NCI-H460 (cell line): ENCODE measurements at places on chromosomes 13 and 19.

- DNase-seq, result peak; percentile 19
These were observed 53.0 kb upstream of the ZNF254 start for GRCh38 chr19:24033963-24034342.

DNA sequence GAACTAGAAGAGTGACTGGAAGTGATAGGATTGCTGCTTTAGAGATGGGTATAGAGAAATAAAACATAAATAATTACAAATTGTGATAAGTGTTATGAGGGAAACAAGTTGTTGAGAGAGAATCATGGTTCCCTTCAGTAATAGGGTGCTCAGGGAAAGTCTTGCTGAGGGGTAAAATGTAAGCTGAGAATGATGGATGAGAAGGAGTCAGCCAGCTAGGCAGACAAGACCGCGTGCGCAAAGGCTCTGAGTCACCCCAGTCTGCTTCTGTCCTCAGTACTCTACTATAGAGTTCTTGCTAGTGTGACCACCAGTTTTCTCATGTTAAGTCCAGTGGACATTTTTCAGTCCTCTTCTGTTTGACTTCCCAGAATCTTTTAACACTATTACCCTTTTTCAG lies 39.5 kb downstream of the PCCA start:
- DNase-seq, result no peak

- DNase-seq, result no peak
These were observed 336.3 kb downstream of the UQCRFS1 start for GRCh38 chr19:28876609-28877123.

- DNase-seq, result no peak
These were observed 11.0 kb upstream of the CASP14 start for GRCh38 chr19:15038294-15038693.

DNA sequence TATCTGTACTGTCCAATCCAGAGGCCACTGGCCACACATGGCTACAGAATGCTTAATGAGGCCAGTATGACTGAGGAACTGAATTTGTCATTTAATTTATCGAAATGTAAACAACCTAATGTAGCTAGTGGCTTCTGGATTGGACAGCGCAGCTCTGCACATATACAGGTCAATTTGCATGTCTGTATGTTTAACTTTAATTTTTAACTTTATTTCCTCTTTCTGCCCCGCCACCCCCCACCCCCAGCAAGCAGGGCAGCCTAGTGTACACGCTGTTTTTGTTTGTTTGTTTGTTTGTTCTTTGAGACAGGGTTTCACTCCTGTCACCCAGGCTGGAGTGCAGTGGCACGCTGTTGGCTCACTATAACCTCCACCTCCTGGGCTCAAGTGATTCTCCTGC lies 15.5 kb downstream of the ZSWIM9 start:
- DNase-seq, result no peak

DNA sequence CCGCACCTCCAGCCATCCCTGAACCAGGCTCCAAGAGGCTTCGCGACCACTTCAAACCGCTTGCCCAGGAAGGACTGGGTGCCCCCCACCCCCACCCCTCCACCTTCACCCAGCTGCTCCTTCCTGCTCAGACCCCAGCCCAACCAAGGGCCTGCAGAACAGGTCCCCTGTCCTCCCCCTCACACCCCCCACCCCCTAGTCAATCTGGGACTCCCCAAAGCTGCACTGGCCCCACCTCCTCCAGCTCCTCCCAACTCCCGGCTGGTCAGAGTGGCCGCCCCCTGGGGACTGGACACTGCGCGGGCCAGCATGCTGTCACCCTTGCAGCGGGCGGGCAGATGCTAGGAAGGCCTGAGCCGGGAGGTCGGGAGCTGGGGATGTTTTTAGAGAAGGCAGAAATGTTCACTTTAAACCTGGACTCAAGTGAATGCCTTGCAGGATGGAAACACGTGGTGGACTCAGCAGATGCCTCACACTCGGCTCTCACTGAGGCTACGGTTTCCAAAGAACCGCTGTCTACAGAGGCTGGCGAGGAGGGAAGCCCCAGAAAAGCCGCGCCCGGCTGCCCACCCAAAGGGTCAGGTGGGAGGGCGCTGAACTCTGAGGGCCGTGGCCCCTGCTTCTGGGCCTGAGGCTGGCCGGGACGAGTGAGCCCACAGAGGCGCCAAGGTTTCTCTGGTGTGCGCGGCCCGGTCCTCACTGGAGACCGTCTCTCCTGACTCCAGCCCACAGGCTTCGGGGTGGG lies 8.0 kb downstream of the RPL36 start:
- no peak for DNase-seq

- DNase-seq, result no peak
These were observed 95.9 kb upstream of the FREM2 start for GRCh38 chr13:38590796-38591507.

DNA sequence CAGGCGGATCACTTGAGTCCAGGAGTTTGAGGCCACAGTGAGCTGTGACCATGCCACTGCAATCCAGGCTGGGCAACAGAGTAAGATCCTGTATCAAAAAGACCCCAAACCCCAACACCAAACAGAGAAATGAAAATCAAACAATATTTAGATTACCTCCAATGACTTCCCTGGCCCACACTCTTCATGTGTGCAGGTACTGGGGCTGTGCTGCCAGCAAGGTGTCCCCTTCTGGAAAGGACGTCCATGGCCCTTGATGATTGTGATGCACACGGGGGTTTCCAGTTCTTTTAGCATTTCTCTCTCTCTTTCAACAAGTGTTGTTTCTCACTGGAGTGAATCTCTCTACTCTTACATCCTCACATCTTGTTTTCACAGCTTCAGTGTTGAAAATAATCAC lies 23.7 kb upstream of the LGALS14 start:
- DNase-seq, result no peak

- DNase-seq, result no peak
These were observed 112.8 kb downstream of the CRYL1 start for GRCh38 chr13:20412691-20413355.

GRCh38 chr13:55660851-55661250 lies 1479.9 kb upstream of the PRR20A start:
- DNase-seq, result no peak

GRCh38 chr13:68944272-68944671 lies 1163.4 kb upstream of the ATXN8OS start:
- no peak for DNase-seq

- DNase-seq, result no peak
These were observed 14.7 kb downstream of the SMARCA4 start for GRCh38 chr19:10975374-10976130.

GRCh38 chr19:53982001-53982451 lies 9.4 kb upstream of the CACNG6 start:
- no peak for DNase-seq

- no peak for DNase-seq
These were observed 65.8 kb downstream of the ZNF257 start for GRCh38 chr19:22118132-22118531.

GRCh38 chr13:91249370-91249769 lies 98.1 kb upstream of the MIR17HG start:
- DNase-seq, result no peak

- DNase-seq, result no peak
These were observed 24.2 kb downstream of the ACTN4 start for GRCh38 chr19:38671654-38672053.

GRCh38 chr19:55311797-55312196 lies 13.3 kb downstream of the TMEM150B start:
- no peak for DNase-seq

DNA sequence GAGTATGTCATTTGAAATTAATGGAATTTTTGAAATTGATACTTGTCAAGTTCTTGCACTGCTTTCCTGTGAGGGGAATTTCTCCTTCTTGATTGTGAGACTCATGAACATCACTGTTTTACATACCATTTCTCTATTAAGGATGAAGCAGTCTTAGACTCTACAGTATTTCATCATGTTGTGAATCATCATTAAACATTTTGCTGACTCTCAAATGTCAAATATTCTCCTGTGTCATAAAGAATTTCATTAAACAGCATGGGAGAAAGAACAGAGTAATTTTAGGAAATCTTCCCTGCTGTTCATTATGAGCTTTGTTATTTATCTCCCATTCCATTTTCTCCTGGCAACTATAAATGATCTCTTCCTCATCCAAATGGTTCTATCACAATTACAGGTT lies 729.0 kb downstream of the PCDH9 start:
- peak; percentile 13 for DNase-seq

GRCh38 chr13:99688776-99689175 lies 187.5 kb downstream of the TM9SF2 start:
- DNase-seq, result no peak

DNA sequence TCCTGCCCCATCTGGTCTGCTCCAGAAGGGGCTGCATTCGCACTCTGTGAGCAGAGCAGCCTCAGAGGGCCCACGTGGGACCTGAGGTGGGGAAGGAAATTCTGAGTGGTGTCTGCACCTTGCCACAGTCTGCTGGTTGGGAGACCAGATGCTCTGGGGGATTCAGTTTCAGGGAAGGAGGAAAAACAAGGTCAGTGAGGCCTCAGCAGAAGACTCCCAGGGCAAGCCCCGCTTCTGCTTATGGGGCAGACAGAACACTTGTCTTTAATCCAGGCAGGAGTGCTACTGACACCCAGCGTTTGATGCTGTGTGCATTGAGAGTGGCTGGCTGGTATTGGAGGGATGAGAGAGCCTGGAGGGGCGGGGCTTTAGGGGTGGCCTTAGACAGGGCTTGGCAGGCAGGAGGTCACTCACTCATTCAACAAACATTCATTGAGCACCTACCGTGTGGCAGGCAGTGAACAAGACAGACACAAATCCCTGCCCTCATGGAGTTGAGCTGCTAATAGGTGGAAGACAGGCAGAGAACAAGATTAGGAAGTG lies 4.9 kb upstream of the CLEC17A start:
- DNase-seq, result no peak

DNA sequence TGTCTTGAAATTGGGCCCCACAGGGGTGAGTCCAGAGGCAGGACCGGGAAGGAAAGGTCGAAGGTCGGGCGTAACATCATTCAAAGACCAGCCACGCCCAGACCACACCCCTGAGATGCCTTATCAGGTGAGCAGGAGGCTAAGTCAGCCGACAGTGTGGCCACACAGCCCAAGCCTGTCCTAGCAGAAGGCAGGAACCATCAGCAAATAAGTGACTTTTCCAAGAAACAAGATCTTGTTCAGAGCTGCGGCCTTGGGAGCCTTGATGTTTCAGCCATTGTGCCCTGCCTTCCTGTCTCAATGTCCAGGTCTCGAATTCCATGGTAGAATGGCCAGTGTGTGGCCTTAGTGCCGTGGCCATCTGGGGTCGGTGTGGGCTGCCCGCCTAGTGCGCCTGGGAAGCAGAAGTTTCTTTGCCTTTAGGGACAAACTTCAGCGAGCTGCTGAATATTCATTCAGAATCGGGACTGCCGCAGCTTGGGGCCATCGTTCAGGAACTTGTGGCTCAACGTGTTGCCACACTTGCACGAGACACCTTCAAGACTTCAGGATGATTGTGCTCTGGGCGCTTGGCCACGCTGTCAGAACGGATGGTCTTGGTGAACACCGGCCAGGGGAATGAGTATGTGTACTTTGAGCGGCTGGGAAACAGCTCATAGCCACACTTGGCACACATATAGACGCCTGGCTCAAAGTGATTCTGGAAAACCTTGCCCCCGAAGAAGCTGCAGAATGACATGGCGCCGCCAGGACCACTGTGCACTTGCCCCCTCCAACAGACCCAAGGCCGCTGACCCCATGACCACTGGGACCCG lies 6.1 kb upstream of the IFNL4 start:
- DNase-seq, result no peak

- DNase-seq, result peak; percentile 28
These were observed 2.5 kb upstream of the LHB start for GRCh38 chr19:49019242-49019932.

- DNase-seq, result no peak
These were observed at the start of gene MATK for GRCh38 chr19:3785938-3786824. Gene MATK, minus strand, starts transcription at chr19:3786381. Its CDS starts 1,246 bp downstream, at chr19:3785135.

DNA sequence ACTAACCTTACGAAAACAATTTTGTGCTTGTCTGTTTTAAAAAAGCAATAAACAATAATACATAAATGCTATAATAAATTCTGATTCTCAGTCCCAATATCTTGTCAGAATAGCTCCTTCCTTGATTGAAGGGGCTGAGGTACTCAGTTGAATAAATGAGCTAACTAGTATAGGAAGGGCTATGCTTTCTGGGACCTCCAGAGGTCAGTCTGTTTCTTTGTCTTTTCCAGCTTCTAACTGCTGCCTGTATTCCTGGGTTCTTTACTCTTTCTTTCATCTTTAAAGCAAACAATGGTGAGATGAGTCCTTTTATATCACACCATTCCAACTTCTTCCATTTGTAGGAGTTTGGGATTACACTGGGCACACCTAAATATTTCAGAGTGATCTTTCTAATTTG lies 1297.0 kb upstream of the ATXN8OS start:
- no peak for DNase-seq

GRCh38 chr19:55585658-55586339 lies 5.2 kb upstream of the ZNF579 start:
- no peak for DNase-seq

- no peak for DNase-seq
These were observed 822.9 kb upstream of the PRR20A start for GRCh38 chr13:56317841-56318240.

DNA sequence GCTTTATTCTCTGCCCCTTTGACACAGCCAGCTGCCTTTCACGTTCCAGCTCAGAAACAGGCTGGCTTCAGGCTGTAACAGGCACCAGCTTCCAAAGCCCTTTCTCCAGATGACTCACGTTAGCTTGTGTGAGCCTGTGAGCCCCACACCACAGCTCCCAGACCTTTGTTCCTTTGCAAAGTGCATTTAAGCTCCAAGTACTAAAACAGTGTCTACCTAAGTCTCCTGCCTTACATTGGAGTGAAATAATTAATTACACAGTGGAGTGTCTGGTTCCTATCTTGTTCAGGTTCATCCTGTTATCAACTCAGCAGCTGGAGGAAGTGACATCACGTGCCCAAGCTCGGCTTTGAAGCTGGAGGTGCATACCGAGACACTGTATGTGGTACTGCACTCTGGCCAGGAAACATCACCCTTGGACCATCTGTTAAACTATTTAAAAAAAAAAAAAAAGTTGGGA lies 475.8 kb downstream of the FOXO1 start:
- DNase-seq, result no peak

DNA sequence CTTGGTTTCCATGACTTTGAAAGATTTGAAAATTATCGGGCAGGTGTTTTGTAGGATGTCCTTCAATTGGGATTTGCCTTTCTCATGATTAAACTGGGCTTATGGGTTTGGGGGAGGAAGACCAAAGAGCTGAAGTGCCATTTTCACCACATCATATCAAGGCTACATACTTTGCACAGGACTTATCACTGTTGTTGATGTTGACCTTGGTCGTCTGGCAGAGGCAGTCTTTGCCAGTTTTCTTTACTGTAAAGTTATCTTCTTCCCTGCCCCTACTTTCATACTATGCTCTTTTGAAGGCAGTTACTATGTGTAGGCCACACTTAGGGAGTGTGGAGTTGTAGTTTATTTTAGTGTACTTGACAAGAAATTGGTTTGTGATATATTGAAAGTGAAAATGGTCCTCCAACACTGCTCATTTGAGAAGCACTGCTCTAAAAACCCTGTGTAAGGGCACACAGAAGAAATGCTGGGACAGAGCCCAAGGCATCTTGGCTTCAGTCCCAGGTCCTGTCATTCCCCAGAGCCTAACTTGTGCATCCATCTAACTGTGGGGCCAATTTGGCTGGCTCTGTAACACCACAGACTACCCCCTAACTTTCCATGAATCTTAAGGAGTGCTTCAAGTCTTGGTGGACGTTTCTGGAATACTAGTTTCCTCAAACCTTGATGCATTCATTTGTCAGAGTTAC lies 384.9 kb downstream of the KCNRG start:
- no peak for DNase-seq

- DNase-seq, result no peak
These were observed 1064.9 kb downstream of the SLITRK5 start for GRCh38 chr13:88736026-88736425.
